ENCODE measurements at places on chromosomes 7 and 10.
A peak's percentile ranks its signal among the peaks of the same experiment; 100 is the strongest.

- DNase-seq: no peak
Measured at GRCh38 chr7:2465928-2466327, 10.3 kb downstream of the GRIFIN start.

DNA sequence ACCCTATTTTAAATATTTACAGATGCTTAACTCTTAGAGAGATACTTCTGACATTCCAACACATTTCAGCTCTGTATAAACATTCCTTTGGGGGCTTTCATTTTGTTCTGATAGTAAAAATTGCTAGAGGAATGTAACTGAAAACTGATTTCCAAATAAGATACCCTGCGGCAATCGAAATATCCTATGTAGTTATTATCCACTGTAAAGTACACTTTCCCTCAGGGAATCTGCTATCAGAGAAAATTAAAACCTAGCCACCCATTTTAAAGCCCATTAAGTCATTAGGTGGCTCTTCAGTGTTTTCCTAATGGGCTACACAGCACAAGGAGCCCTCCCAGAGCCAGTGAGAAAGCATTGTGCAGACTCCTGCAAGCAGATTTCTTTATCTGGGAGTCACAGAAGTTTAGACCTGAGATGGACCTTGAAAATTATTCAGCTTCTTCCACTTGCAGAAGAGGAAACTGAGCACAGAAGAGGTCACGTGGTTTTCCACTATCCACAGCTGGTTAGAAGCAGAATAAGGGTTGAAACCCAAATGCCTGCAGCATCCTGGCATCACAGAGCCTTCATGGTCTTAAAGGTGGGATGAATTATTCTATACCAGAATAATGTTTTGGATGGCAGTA is 12.6 kb upstream of the CPVL start:
- DNase-seq: no peak

DNA sequence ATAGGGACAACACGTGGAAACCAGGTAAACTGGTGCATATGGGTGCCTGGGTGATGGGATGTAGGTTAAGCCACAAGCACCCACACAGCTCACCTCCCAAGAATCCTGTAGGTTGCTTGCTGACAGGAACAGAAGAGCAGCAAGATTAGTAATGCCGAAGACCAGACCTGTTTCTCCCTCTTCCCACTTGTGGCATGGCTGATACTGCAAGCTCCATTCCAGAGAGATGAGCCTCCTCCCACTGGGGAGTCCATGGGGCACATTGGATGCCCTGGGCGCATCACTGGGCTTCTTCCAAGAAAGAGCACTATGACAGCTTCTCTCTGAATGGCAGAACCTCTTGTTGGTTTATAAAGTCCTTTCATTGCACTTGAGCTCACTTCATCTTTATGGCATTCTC is 44.4 kb upstream of the LOXL4 start:
- DNase-seq: no peak

GRCh38 chr7:111832174-111832573 is 269.9 kb upstream of the IMMP2L start:
- no peak for DNase-seq

- no peak for DNase-seq
Measured at GRCh38 chr7:88090671-88091070, 129.2 kb downstream of the SRI start.

- DNase-seq: no peak
Measured at GRCh38 chr7:71937840-71938371, 474.2 kb downstream of the CALN1 start.

- no peak for DNase-seq
Measured at GRCh38 chr7:48042216-48042615, 6.9 kb downstream of the C7orf57 start.

- DNase-seq: peak; percentile 67
Measured at GRCh38 chr7:157690058-157690832, 353.4 kb downstream of the DNAJB6 start.

DNA sequence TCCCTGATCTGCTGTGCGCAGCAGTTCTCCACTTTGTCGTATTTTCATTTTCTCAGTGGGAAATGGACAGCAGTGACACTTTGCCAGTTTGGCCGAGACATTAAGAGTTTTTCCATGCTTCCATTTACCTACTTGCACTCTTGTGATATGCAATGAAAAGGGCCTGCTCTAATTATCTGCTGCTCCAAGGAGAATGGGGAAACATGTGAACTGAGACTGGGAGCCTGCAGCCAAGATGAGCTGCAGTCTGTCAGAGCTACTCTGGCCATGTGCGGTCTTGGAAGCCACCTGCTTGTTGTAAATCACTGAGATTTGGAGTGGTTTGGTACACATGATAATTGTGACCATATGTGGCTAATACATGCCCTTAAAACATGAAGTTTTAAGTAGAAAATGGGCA is 586.6 kb upstream of the POT1 start:
- no peak for DNase-seq

GRCh38 chr10:14736043-14736442 is 38.7 kb downstream of the FAM107B start:
- DNase-seq: no peak

- DNase-seq: no peak
Measured at GRCh38 chr7:108385834-108386422, 70.3 kb downstream of the NRCAM start.

DNA sequence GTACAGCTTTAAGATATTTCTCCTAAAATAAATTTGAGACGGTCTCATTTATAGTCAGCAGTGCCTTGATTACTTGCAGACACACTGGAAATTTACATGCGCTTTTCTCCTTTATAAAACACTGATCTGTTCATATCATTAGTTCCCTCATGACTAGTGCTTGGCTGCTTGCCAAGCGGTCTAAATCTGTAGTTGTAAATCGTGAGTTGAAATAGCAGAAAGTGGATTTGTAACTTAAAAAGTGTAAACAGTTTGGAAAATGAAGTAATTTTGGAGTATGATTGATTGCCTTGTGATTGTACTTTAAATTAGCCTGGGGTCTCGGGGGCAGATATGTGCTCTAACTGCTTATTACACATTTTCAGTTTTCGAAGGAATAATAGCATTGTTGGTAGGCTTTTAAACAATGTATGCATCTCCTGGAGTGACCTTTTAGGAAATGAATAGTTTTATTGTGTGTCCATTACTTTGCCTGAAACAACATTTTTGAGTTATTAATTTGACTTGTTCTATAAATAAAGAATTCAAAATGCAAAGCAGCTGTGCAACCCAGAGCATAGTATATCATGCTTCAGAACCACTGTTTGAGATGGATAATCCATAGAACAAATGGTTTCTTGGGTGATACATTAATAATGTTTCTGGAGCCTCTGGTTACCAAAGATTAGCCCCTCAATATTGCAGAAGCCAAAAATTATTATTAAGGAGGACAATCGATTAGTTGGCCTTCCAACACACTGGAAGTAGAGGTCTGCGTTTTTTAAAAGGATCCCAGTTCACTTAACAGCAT is 73.3 kb downstream of the ARID5B start:
- no peak for DNase-seq

GRCh38 chr7:151795168-151795811 is 81.6 kb downstream of the PRKAG2 start:
- DNase-seq: no peak

GRCh38 chr7:104894726-104895521 is 119.1 kb upstream of the KMT2E start:
- DNase-seq: no peak
